ENCODE measurements at places on chromosomes 4 and X.

- DNase-seq: peak; percentile 44
Measured at GRCh38 chr4:80335554-80336358, at the start of gene CFAP299. CFAP299 (plus strand) TSS chr4:80335730.

GRCh38 chr4:7411896-7412553 lies 22.7 kb downstream of the PSAPL1 start:
- no peak for DNase-seq

GRCh38 chrX:74925225-74926088 lies at the start of gene NEXMIF:
NEXMIF (minus strand) TSS chrX:74925452.
- DNase-seq: peak; percentile 0

DNA sequence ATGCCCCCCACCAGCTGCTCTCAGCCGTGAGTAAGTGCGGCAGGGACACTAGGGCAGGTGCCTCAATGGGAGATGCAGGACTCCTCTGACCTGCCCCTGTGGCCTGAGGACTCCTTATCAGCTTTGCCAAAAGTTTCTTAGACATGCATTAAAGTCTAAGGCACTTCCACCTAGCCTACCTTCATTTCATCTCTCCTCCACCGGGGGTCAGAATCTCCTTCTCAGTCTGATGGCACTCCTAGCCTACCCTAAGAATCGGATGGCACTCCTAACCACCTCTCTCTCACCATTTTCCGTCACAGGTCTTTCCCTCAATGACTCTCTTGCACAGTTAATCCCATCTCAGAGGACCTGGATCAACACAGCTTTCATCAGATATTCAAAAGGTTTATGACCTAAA lies 85.9 kb downstream of the OTC start:
- DNase-seq: no peak

GRCh38 chr4:182105416-182105815 lies 137.8 kb upstream of the TENM3 start:
- no peak for DNase-seq

GRCh38 chr4:48589098-48589445 lies 99.0 kb downstream of the ZAR1 start:
- DNase-seq: no peak

DNA sequence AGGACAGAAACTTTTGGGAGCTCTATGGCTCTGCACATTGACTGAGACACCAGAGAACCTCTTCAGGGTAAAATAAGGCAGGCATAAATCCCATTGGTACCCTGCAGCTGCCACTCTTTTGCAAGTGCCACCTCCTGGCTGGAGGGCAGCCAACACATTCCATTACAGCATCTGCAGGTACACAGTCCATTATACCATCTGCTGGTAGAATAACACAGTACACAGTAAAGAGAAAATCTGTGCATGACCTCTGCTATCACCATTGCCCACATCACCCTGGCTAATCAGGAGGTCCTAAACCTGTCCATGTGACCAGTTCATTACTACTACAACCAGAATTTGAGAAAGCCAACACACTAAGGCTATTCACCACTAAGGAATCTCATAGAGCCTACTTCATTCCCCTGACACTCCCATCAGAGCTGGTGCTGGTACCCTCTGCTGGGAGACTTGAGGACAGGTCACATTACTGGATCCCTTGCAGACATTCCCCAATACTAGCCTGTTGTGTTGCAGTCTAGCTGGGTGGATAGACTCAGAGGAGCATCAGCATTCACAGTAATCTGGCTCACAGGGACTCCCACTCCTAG lies 176.2 kb upstream of the TACR3 start:
- no peak for DNase-seq

- DNase-seq: no peak
Measured at GRCh38 chrX:75303795-75304194, 29.9 kb downstream of the UPRT start.

GRCh38 chrX:16063921-16064320 lies 59.4 kb upstream of the GRPR start:
- no peak for DNase-seq

DNA sequence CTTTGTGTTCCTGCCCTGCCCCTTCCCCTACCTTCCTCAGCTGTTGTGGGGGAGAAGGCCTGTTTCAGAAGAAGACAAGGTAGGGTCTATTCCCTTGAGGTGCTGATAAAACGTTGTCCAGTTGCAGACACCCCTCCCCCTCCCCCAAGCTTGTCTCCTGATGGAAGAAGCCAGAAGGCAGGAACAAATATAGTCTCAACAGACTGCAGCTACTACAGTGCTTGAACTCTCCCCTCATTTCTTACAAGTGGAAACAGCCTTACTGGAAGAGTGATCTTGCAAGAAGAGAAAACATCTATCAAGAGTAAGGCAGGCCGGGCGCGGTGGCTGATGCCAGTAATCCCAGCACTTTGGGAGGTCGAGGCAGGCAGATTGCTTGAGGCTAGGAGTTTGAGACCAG lies 11.0 kb upstream of the MAP7D3 start:
- no peak for DNase-seq

- no peak for DNase-seq
Measured at GRCh38 chr4:179352221-179352620, 1910.0 kb upstream of the AGA start.

- no peak for DNase-seq
Measured at GRCh38 chr4:99847362-99847976, 30.8 kb downstream of the DAPP1 start.

DNA sequence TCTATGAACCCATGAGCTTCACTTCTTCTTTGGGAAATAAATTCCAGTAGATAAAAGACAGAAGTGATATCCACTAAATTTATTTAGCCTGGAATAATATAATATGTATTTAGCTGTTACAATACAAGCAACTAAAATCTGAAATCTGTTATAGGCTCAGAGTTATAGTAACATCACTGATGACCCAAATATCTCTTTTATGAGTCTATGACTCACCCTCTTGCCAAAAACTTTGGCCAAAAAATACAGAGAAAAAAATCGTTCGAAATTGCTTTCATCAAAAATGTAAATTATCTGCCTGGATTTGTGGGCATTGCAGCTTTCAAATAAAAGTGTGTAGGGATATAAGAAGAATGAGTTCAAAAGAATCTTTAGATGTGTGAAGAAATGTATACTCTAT lies 89.4 kb upstream of the DKK2 start:
- DNase-seq: no peak

GRCh38 chr4:153728660-153729059 lies 31.2 kb downstream of the RNF175 start:
- no peak for DNase-seq

DNA sequence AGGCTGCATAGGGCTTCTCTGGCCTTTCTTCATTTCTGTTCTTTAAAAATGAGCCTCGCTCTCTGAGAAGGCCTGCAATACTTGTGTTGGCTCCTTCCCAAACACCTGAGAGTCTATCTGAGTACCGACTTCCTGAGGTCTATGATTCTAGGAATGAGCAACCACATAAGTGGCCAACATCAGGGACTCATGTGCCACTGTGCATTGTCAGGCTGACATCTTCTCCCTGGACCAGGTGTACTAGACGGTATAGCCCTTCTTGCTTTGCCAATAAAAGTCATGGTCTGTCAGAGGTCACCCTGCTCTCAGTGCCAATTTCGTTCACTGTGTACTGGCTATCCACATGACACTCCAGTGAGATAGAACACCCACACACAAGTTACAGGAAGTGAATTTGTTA lies 67.4 kb upstream of the EPHA5 start:
- no peak for DNase-seq

DNA sequence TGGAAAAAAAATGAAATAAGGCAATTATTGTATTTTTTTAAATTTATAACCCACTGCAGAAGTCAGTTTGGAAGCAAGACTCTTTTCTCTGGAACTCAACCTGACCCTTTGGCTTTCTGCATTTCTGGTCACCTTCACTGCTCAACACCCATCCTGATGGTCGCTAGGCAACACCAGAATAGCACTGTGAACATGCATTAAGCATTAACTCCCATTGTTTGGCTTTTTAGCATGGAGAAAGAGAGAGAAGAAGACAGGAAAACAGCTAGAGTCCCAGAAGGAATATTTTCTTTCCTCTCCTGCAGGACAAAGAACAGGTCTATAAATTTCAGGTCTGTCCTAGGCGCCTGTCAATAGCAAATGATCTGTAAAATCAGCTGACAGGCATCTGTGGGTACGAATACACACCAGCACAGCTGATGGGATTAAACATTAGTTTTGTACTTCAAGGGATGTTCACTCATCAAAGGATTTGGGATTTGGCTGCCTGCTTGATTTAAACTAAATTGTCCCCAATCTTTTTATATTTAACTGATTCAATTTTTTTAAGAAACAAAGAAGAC lies 137.2 kb upstream of the ETNPPL start:
- no peak for DNase-seq

Data from substantia nigra (tissue), 51 donors.